ENCODE measurements at places on chromosomes 6 and 20.

- DNase-seq: no peak
Measured at GRCh38 chr6:72522735-72523141, 99.1 kb upstream of the KCNQ5 start.

DNA sequence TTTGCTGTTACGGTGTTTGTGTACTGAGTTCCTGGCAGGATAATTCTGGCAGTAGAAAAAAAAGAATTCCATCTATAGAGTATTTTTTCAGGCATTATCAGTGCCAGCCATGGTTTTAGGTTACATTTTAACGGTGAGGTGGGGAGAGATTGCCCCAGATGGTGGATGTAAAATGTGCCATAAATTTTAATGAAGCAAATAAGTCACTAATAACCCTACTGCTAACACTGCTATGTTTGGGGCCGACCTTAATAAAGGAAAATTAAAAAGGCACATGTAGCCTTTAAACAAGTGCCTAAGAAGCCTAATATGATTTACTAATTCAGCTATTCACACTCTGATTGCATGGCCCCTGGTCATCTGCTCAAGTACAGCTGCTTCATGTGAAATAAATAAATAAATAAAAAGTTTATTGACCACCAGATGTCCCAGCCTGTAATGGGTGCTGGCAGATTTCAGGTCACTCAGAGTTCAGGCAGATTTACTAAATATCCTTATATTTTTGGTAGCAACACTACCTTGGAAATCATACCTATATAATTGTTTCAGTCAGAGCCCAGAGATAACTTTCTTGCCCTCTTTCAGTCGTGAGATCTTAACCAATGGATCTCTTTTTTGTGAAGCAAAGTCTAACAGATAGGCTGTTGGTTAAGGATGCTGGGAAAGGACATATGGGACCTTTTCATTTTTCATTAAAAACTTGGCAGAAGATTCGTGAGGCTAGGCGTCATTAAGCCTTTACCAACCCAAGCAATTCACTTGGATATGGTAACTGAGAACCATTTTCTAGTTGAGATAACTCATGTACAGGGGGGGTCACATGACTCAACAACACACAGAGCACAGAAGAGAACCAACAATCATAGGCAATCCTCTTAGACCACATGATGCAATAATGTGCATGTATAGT is 495.0 kb upstream of the NRSN1 start:
- DNase-seq: no peak

DNA sequence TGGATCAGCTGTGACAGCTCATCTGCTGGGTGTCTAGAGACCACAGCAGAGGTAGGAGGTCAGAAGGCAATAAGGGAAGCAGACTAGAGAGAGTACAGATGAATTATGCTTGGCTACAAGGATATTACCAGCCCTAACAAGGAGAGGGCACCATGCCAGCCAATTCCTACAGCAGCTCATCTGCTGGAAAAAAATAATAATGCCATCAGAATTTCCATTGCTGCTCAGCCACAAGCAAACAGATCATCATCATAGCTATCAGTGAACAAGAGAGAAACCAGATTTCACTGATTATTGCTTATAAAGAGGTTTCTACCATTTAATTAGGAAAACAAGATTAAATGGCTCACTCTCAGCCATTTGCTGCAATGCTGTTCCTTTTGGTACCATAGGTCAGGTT is 66.5 kb downstream of the PSMG4 start:
- no peak for DNase-seq

DNA sequence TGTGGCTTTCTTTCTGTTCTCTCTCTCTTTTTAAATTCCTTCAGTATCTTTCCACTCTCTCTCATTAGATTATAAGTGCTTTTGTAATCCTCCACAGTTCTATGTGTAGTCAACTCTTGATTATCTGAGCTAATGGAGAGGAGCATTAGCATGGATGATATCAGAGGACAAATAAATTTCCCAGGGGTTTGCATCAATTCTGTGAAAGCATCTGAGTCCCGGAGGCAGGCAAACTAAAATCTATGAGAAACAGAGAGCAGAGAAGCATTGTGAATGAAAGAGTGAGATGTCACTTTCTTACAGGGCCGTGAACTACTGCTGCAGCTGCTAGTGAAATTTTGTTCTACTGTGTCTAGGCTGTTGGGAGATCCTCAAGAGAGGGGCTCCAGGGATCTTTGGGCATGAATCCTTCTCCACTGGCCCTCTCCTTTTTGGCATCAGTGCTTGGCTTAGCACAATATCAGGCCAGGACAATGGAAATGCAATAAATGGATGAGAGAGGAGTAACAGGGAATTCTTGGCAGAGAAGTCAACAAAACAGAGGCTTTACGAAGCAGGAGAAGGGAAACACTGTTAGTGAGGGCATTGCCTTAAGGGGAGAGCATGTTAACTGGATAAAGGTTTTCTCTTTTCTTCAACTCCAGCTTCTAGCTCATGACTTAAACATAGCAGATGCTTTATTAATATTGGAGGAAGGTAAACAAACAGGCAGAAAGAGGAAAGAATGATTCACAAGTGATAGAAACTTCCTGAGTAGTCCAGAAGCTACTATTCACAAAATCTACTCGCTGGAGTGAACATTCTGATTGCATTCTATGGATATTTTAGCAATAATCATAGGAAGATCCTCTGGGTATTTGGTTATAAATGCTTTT is 847.0 kb upstream of the MAP3K7 start:
- DNase-seq: no peak

DNA sequence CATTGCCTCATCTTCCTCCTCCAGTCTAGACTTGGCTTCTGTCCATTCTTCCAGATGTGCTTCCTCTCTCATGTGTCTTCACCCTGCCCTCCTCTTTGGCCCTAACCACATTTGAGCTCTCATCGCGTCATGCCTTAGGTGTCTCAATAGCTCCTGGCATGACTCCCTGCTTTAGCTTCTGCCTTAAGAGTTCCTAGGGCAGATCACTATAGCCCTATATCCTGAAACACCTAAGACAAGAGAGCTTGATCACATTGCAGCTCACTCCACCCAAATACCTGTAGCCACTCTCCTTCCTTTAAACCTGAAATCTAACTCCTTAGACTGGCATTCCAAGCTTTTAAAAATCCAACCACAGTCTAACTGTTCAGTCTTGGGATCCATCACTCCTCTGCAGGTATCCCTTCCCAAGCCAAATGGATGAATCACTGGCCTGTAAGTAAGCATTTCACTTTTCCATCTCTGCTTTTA is 69.0 kb upstream of the STXBP5 start:
- DNase-seq: no peak

GRCh38 chr6:99993533-99994251 is at the start of gene MCHR2:
MCHR2 (minus strand) TSS chr6:99994223; CDS start chr6:99956147, 38,076 bp downstream.
- DNase-seq: no peak

- DNase-seq: no peak
Measured at GRCh38 chr6:22411376-22412105, 114.7 kb upstream of the PRL start.

DNA sequence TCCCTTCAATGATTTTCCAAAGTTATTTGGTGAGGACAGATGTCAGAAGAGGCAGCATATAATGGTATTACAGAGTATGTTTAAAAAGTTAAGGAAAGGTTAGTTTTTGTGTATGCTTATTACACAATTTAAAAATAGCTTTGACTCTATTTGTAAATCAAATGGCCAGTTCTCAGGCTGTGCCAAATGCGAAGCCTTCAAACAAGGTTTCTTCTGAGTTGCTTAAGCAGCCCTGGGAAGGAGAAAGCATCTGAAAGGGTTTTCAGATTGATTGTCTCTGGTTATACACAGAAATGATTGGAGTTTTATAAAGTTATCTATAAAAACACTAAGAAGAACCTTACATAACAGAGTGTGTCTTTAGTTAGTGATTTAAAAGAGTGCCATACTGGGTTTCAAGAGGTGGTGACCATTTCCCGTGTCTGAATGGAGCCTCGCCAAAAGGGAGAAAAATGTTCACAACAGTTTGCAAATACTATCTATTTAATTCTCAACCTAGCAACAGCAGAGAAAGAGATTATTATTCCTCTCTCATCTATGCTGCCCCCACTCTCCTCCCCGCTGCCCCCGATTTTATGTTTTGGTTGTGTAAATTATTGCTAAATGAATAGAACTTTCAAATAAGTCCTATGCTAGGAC is 16.7 kb downstream of the CD109 start:
- no peak for DNase-seq

GRCh38 chr6:73264446-73264845 is 1.4 kb upstream of the KHDC1 start:
- DNase-seq: no peak

- DNase-seq: no peak
Measured at GRCh38 chr20:22576733-22577514, 7.4 kb downstream of the FOXA2 start.

GRCh38 chr6:137362878-137363804 is 131.1 kb downstream of the OLIG3 start:
- DNase-seq: no peak

DNA sequence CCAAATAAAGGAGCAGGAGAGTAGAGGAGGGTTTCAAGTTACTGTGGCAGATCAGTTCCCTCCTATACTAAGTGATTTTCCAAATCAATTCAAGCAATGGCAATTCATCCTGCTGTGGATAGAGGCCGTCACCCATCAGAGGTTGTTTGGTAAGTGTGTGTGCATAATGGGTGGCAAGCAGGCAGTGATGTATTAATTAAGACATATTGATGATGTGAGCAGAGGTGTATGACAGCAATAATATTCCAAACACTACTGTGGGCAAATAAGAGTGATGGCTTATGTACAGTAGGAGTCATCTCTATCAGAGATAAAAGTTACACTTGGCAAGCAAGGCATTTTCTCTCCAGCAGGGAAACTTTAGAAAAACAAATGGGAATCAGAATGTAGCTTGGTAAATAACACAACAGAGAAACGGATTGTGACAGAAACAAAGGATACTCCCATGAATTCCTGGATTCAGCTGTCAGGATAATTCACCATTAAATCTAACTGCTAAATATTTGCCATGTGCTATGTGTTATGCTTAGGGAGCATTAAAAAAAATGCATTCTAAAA is 196.3 kb downstream of the KHDC1L start:
- no peak for DNase-seq

DNA sequence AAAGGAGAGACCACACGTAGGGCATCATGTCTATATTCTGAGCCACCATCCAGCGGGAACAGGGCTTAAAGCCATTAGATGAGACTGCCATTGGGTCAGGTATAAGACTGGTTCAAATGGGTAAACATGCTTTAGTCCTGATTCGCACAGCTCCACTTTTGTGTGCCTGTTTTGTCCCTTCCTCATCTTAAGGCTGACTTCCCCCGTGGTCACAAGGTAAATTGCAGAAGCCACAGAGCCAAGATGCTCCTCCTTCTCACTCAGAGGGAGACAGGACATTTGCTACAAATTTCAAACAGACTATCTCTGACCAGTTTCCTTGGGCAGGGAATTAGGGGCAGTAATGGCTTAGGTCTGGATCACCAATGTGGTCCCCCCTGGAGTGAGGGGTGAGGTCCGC is 11.4 kb upstream of the IFNGR1 start:
- no peak for DNase-seq

GRCh38 chr6:73669005-73669404 is 15.2 kb upstream of the SLC17A5 start:
- DNase-seq: no peak

GRCh38 chr6:140062043-140063020 is 687.9 kb upstream of the CITED2 start:
- DNase-seq: no peak

- no peak for DNase-seq
Measured at GRCh38 chr6:9200712-9201111, 765.4 kb upstream of the SLC35B3 start.

- no peak for DNase-seq
Measured at GRCh38 chr20:31915491-31916280, 36.2 kb downstream of the PDRG1 start.

DNA sequence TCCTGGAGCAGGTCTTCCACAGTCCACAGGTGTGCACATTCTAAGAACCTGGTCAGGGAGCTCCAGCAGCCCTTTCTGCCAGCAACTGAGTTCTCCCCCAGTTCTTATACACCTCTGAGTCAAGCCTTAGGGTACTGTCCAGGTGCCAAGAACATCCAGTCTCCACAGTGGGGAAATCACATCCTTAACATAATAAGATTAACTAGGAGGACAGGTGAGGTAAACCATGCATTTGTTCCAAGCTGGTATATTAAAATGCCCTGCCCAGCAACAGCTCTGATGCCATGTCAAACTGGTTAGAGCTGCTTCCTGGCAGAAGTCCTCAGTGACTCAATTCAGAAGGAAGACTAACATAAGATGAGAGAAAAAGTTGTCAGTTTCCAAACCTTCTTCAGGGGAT is 303.9 kb upstream of the SGK1 start:
- DNase-seq: no peak

DNA sequence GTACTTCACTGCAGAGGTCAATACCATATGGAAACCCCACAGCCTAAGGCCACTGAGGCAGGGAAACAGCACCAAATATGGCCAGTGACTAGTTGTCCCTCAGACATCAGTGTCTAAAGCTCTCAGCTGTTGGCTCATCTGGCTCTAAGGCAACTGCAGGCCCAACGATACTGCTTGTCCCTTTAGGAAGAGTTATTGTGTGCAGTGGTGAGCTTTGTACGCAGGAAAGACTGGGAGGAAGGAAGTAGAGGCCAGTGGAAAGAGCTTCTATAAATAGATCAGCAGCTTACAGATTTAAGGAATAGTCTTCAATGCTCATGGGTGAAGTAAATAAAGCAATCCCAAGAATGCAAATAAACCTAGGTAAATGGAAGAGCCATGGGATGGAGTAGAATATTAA is 29.3 kb downstream of the DNAAF9 start:
- no peak for DNase-seq

GRCh38 chr6:140537834-140538705 is 1163.6 kb upstream of the CITED2 start:
- DNase-seq: no peak

DNA sequence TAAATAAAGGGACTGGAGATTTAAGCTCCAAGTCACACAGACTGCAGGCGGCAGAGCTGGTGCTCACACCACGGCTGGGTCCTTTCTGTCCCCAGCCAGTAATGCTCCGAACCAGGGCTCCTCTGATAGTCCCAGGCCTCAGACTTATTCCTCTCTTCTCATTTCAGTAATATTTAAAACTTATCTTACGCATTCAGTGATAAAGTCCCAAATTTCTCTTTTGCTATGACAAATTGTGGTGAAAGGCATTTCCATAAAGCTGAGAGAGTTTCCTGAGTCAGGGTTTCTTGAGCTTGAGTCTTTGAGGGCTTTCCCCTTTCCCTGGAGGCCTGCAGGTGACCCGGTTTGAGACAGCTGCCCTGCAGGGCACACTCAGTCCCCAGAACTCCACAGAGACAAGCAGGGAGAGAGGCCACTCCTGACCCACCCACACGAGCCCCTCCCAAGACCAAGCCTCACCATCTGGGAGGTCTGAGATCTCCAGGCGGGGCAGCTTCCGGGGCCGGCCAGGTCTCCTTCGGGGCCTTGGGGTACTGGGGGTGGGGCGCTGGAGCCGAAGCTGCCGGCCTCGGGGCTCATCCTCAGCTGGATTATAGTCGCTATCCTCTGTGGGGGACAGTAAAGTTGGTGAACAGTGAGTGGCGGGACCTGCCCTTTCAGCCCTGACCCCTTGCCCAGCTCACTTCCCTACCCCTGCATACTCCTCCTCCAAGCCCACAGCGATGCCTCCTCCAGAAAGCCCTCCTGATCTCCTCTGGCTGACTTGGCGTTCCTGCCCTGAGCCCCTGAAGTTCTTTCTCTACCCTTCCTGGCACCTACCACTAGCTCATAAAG is 6.6 kb downstream of the ZNF335 start:
- DNase-seq: no peak

Measured in esophagus squamous epithelium (tissue), 5 donors.